D721Med (cell line): ENCODE measurements at places on chromosomes 11 and 22.

DNA sequence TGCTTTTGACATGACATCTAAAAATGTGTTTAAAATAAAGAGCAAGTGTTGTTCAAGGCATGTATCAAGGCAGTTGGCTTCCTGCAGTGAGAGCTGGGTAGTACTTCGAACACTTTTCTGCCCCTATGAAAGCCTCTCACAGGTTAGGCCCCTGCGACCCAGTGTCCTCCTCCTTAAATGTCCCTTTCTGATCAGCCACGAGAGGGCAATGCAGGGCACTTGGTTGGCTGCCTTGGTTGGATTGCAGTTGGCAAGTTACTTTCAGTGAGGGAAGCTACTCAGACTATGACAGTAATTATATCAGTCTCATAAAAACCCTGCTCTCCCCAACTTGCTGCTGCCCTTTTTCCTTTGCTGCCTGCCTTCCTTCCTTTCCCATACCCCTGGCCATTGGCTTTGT is 743.8 kb downstream of the NTM start:
- DNase-seq, result no peak

DNA sequence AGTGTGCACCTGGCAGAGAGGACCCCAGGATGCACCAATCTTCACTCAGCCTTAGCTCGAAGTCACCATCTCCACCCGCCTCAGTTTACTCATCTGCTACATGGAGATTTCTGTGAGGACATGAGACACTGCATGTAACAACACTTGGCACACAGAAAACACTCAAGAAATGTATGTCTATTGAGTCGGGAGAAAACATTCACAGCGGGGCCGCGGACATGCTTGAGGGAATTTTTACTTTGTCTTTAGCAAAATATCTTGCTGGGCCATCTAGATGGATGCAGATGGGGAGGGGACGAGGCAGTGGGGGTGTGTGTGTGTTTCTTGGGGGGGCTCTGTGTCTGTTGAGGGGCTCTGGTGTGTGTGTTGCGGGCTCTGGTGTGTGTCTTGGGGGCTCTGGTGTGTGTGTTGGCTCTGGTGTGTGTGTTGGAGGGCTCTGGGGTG is 28.4 kb upstream of the RFPL3 start:
- DNase-seq, result no peak

GRCh38 chr11:133814588-133815100 is 30.7 kb downstream of the SPATA19 start:
- no peak for DNase-seq

- no peak for DNase-seq
Observed at GRCh38 chr11:47437746-47438418, 11.1 kb downstream of the RAPSN start.

- DNase-seq, result no peak
Observed at GRCh38 chr22:45880091-45880715, 96.8 kb downstream of the WNT7B start.
